ENCODE measurements at places on chromosomes 11 and 22.
A peak's percentile ranks its signal among the peaks of the same experiment; 100 is the strongest.

DNA sequence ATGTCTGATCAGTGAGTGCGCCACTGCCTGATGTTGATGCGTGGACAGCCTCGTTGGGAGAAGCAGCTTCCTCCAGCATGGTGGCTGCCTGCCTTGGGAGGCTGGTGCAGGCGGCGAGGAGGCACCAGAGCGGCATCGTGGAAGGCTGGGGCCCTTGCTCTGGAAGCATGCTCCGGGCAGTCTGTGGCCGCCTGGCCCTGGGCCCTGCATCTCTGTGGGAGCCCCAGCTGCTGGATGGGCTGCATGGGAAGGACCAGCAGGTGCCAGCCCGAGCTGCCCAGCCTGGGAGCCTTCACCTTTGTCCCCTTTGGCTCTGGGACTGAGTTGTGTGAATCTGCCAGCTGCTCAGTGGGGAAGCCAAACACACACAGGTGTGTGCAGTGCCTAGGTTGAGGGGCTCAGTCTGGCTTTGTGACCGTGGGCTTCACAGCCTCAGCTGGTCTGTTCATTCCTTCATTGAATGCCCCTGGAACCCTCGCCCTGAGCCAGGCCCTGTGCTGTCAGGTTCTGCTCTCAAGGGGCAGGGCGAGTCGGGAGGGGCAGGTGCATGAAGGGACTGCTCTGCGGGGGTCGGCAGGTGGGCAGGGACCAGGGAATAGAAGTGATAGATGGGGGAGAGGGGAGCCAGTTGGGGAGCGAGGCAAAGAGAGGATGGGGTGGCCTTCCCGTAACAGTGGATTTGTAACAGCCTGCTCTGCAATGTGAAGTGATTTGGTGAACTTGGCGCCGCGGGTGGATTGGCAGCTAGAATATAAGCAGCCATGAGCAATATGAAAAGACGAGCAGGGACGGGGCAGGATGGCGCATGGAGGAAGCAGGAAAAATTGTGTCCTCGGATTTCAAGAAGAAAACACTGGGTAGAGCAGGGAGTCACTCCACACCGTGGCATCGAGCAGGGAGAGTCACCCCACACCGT, 354.2 kb downstream of the TBC1D22A start:
- no peak for DNase-seq

- no peak for DNase-seq
Observed at GRCh38 chr11:5004424-5005274, 10.0 kb downstream of the OR51L1 start.

GRCh38 chr11:1382429-1382828, 7.3 kb upstream of the BRSK2 start:
- DNase-seq = no peak

GRCh38 chr22:40241200-40241763, 63.6 kb downstream of the TNRC6B start:
- DNase-seq = peak; percentile 54

DNA sequence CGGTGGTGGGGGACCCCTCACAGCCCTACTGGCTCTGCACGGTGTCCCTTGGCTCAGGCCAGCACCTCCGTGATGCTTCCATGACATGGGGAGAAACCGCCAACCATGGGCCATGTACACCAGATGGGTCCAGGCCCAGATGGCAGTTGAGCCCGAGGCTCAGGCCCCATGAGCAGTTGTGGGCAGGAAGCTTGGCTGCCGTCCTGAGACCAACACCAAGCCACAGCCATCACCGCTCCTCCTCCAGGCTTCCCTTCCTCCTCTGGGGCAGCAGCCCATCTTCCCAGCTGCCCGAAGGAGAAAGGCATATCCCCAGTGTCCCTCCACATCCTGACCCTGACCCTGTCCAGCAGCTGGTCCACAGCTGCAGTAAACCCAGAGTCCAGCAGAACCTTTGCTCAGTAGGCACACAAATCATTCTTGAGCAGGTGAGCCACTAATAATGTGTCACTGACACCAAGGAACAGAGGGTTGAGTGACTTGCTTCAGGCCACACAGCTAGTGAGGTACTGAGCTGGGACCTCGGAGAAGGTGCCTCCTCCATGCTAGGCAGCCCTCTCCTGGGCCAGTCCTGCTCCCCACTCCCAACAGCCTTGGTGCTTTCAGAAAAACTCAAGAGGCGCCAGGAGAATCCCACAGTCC, 204.9 kb downstream of the CTTN start:
- DNase-seq = no peak

- DNase-seq = no peak
Observed at GRCh38 chr11:126403658-126404057, 48.2 kb downstream of the ST3GAL4 start.

DNA sequence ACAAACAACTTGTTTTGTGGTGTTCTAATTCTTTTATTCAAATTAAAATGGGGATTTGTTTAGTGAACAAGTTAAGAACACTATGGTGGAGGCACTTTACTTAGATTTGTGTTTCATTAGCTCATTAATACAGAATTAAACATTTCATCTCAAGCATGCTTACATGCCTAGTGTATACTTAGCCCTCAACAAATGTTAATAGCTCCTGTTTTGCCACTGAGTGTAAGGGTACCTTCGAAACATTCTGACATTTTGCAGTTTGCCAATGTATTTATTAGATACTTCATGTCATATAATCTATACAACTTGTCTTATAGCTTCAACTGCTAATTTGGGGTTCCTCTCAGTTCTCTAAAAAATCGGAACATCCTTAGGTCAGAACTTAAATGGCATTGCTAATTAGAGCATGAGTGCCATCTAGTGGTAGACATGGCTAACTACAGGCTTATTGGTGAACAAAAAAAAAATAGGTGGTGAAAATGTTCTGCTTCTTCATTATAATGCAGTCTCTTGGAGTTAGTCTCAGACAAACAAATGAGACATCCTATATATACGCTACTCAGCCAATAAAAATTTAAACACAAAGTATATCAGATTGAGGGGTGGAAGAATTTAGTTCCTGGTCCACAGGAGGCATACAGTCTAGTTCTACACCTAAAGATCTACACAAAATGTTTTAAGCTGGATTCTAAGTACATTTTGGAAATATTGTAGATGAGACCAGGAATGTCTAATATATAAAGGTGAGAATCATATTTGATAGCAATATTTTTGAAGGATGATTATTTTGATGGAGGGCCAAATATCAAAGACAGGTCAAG, 4.9 kb upstream of the CNTN5 start:
- peak; percentile 32 for DNase-seq

DNA sequence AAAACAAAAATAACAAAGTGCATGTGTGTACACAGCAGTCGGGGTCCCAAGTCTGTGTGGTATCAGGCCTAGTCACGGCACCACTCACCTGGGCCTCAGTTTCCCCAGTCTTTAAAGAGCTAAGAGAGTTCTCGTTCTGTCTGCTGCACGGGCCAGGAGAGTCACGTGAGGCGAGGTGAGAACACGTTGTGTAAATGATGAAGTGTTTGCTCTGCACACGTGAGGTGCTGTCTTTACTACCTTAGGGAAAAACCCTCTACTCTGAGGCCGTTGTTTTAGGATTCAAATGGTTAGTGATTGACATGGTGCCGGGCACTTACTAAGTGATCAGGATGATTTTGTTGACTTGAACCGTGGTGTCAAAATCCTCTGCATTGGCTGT, 86.5 kb upstream of the PPARA start:
- DNase-seq = no peak

GRCh38 chr22:50307890-50308596, 597 bp upstream of the PLXNB2 start:
- DNase-seq = no peak
